ENCODE measurements at places on chromosomes 2 and 18.
A peak's percentile ranks its signal among the peaks of the same experiment; 100 is the strongest.

- DNase-seq: no peak
These were observed 247.8 kb downstream of the MYT1L start for GRCh38 chr2:2083113-2083758.

- no peak for DNase-seq
These were observed 422.8 kb upstream of the ZEB2 start for GRCh38 chr2:144942516-144943256.

DNA sequence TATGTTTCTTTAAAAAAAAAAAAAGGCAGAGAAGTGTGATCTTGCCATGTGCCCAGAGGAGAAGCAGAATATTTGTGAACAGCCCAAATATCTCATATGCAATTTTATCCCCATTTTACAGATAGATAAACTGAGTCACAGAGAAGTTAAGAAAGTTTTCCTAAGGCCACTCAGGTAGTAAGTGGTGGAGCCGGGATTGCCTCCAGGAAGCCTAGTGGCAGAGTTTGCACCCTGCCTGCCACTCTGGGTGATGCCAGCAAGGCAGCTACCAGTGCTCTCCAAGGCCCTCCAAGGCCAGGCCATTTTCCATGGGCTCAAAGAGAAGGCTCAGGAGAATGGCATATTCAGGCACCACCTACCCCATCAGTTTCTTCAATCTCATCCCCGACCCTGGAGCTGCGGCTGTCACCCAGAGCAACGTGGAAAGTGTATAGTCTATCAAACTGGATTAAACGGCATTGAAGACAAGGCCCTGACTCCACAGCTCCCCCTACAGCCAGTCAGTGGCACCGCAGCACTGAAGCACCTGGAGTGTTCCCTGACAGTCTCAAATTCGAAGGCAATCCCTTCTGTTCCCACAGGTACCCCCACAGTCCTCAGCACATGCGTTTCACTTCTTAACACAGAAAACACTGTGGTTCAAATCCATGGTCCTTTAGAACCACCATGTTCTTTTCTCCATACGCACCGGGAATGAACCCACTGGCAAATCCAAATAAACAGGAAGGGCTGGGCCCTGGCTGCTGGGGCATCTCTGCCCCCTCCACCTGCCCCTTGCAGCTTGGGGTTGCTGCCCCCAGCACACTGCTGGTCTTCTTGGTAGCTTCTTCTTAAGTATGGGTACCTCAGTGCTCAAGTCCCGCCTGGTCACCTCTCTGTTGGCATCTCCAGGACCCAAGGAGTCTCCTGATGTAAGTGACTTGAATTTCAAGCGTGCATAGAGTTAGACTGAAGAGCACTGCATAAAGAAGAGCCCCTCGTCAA is 175.3 kb downstream of the INHBB start:
- peak; percentile 47 for DNase-seq

- DNase-seq: no peak
These were observed 5.1 kb upstream of the EML4 start for GRCh38 chr2:42164046-42164445.

DNA sequence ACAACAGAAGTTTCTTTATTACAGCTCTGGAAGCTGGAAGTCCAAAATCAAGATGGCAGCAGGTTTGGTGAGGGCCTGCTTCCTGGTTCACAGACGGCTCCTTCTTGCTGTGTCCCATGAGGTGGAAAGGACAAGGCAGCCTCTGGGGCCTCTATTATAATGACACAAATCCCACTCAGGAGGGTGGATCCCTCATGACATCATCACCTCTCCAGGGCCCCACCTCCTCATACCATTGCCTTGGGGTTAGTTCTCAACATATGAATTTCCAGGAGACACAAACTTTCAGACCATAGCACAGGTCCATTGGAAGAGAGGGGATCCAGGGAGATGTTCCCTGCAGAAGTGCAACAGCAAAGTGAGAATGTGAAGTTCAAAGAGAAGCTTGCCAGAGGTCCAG is 202.8 kb downstream of the TFCP2L1 start:
- no peak for DNase-seq

DNA sequence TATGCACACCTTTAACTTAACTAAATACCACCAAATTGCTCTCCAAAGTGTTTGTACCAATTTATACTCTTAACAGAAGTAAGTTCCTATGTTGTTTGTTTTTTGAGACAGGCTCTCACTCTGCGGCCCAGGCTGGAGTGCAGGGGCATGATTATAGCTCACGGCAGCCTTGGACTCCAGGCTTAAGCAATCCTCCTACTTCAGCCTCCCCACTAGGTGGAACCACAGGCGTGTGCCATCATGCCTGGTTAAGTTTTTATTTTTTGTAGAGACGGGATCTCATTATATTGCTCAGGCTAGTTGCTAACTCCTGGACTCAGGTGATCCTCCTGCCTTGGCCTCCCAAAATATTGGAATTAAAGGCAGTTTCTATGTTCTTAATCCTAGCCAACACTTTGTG is 13.1 kb upstream of the NAB1 start:
- DNase-seq: no peak

DNA sequence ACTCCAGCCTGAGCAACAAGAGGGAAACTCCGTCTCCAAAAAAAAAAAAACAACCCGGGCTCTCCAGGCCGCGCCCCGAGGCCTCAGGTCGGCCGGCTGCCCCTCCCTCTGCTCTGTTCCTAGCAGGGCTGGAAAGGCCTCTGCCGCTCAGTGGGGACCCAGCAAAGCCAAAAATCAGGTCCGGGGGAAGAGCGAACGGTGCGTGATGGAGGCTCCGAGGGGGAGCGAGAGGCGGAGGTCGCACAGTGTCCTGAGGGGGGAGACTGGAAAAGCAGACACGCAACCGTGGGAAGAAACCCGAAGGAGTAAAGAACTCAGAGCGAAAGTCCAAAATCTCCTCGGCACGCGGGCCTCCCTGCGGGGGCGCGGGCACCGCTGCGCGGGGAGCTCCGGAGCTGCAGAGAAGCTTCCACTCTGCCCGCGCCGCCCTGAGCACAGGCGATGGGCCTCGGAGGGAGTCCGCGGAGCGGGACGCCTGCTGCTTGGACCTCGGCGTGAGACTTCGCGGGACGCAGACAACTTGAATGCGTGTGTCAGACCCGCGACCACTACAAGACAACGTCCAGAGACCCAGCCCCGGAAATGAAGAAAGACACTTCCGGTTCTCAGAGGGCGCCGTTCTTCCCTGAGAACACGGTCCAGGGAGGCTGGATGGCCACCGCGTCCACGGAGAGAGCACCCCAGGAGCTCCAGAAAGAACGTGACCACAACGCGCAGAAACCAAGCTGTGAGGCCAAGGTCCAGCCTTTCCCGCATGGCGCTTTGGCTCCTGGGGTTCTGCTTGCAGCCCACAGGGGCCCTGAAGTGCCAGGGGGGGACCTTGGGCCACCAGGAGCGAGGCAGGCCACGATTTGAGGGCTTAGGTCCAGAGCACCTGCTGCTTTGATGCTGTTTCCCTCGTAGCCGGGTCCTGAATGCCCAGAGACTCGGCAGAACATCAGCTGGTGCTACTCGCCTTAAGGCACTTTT is 219.8 kb downstream of the DPP10 start:
- DNase-seq: no peak

- no peak for DNase-seq
These were observed 55.3 kb upstream of the HAAO start for GRCh38 chr2:42847596-42848151.

- DNase-seq: no peak
These were observed 114.6 kb downstream of the DOCK10 start for GRCh38 chr2:224927646-224928173.

DNA sequence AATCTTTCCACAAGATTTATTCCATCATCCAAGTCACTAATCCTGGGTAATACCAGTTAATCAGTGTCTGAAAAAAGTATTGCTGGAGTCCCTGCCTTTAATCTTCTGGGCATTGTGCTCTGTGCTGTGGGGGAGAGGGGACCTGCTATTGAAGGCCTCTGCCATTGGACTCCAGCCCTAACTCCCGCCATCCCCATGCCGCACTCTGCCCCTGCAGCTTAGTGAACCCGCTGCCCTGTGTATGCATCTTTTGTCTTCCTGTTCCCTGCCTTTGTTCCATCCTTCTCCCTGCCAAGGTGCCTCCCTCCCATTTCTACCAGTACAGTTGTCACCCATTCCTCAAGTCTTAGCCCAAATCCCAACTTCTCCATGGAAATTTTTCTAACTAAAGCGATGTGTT is 113.8 kb upstream of the EPAS1 start:
- DNase-seq: no peak

DNA sequence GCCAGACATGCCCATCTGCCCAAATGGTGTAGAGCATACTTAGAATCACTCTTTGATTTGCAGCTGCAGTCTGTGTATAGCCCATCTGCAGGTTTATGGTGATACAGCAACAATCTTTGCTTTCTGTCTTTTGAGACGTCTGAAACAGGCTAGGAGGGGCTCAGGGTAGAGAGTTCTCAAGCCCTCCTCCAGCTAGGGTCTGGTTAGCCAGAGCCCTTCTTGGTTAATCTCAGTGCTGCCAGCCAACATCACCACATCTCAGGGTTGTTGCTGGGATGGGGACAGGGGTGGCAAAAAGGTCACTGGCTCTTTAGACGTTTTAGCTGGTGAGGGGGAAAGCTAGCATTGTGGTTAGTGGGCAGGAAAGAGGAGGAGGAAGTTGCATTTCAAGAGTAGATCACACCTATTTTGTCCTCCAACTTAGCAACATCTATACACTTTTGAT is 136.6 kb upstream of the ACAA2 start:
- DNase-seq: no peak

- DNase-seq: no peak
These were observed 77.1 kb downstream of the SUMO1 start for GRCh38 chr2:202161151-202161835.

- peak; percentile 70 for DNase-seq
These were observed 16.3 kb downstream of the GPR55 start for GRCh38 chr2:230908595-230909191.

DNA sequence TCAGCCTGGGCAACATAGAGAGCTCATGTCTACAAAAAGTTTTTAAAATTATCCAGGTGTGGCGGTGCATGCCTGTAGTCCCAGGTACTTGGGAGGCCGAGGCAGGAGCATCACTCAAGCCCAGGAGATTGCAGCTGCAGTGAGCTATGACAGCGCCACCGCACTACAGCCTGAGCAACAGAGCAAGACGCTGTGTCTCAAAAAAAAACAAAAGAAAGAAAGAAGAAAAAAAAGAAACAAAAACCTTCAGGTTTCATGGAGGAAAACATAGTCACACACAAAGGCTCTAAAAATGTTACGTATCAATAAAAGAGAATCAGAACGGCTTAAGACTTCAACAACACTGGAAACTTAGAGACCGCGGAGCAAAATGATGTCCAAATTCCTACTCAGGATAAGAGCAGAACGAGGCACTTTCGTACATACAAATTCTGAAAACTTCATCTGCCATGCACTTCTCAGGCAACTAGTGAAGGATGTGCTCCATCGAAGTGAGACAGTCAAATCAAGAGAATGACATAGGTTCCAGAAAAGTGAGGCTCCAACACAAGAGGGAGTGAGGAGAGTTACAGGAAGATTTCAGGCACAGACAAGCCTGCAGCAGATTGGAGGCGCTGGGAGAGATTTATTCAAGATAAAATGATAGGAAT is 4.4 kb downstream of the HDLBP start:
- DNase-seq: no peak

- DNase-seq: no peak
These were observed 31.4 kb upstream of the CTLA4 start for GRCh38 chr2:203835892-203836800.

DNA sequence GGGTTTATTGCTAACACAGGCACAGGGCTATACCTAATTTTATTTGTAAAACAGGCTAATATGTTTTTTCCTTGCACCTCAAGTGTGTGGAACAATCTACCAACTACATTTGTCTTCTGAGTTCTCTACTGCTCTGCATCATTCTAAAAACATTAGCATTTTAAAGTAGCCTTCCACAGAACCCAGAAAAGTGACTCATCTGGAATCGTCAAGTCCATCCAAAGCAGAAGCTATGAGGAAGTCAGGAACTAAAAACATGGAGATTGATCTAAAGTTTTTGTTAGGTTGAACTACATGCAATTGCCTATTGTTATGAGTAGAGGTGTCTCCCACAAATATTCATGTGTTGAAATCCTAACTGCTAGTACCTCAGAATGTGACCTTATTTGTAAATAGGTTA is 70.9 kb downstream of the SUCLG1 start:
- DNase-seq: no peak

DNA sequence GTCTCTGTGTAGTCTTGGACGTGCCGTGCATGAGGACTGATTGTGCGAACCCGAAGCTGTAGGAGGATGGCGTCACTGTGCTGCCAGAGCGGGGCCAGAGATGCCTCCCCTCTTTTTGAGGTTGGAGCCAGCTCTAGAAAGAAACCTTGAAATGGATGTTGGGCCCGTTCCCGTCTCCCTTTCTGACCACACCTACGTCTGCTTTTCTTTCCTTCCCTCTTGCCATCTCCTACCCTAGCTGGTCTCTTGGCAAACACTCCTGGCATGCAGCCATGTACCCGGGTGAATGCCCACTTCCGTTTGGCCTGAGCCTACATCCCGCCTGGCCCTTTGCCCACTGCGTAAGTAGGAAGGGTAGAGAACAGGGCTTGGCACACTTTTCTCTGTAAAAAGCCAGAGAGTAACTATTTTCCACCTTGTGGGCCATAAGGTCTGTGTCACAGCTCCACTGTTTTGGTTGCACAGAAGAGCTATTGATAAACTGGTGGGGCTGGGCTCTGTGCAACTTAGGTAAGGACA is 37.4 kb downstream of the SH3BP4 start:
- no peak for DNase-seq

DNA sequence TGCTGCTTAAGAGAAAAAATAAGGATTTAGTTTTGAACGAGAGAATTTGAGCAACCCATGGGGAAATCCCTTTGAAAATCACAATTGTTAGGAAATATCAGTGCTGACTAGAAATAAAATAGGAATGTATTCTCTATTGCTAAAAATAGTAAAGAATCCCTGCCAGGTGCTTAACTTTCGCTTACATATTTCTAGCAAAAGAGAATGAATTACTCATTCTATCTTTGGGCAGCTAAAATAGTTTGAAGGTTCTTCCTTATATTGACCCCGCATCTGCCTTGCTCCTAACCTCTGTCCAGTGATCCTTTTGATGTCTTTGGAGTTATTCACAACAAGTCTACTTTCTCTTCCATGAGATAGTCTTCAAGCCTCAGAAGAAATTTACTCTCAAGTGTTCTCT is 103.8 kb downstream of the PLCL1 start:
- no peak for DNase-seq

- DNase-seq: no peak
These were observed 81.4 kb upstream of the MSH2 start for GRCh38 chr2:47321411-47322031.

- no peak for DNase-seq
These were observed 86.1 kb upstream of the ITPRID2 start for GRCh38 chr2:181805228-181806038.

DNA sequence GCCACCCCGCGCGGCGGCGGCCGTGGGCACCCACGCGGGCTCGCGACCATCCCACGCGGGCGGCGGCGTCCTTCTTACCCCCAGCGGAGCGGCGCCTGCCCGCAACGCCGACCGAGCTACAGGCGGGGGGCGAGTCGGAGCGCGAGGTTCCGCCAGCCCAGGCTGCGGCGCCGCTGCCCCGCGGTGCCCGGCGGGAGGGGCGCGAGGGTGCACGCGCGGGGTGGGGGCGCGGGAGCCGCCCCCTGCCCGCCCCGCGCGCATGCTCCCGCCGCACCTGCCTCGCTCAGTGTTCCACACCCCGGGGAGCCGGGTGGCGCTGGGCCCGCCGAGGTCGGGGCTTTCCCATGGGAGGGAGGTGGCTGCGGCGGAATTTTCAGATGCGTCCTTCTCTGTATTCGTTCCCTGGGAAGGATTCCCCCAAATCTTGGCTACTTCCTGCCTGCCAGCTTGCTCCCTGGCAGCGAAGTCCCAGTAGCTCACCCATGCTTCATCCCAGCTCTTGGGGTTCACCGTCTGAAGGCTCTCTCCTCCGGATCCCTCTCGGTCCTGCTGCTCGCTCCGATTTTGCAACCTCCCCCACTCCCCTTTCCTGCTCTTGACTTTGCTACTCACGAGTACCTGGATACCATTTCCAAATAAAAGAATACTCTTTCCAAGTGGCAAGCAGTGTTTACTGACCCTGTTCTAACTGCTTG is at the start of gene L3MBTL4:
Gene L3MBTL4, minus strand, starts transcription at position 189 of the 695 bp plus-strand sequence. CDS start 103,286 bp downstream, outside the sequence.
- DNase-seq: no peak
